ENCODE measurements at places on chromosomes 5 and 9. TPM values are rescaled to one million over a fixed set of nuclear protein-coding genes. Genes with fewer than 3 reads are reported as not detected.

The ZNF300 gene
- 5.0 TPM for total RNA-seq

The ZDHHC11 gene
- total RNA-seq, result 23.2 TPM

The RHOBTB3 gene
- total RNA-seq, result 38.6 TPM

The EQTN gene
- total RNA-seq, result 0.32 TPM

The SH3RF2 gene
- 106 TPM for total RNA-seq

The PCDHGB3 gene
- 3.0 TPM for total RNA-seq

The ITGA2 gene
- total RNA-seq, result 13.0 TPM

The SLC6A19 gene
- total RNA-seq, result 179 TPM

The CFAP157 gene
- total RNA-seq, result 1.4 TPM

The PCDHA12 gene
- total RNA-seq, result 10.0 TPM

DNA sequence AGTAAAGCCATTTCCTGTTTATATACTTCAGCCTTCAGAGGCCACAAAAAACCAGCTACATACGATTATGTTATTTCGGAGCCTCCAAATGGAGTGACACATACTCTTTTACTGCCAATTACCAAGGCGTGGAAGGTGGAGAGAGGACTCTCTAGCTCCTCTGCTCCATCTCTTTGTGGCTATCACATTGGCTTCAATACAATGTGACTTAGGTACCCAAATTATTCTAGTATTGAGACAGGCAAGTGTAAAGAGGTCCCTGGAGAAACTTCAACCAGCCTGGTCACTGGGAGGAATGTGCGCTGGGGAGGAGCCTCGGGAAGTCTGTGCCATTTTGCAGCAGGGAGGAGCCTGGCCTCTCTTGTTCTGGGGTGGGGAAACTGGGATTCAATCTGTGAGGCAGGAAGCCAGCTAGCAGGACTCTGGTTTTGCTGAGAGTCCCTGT is 85.8 kb upstream of the TAS2R1 start:
- no peak for DNase-seq

- DNase-seq, result no peak
Observed at GRCh38 chr5:32264957-32265572, 47.7 kb downstream of the MTMR12 start.

DNA sequence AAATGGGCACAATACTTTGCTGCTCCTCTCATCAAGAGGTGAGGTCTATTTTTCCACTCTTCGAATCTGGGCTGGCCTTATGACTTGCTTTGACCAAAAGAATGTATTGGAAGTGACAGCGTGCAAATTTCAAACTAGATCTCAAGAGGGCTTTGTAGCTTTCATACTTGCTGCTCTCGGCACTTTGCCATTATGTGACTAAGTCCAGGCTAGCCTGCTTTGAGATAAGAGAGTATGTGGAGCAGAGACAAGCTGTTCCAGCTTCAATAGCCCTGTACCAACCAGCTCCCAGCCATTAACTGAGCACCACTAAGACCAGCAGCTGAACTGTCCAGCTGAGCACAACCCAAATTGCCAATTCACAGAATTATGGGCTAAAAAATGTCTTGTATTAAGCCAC is 124.6 kb downstream of the ACER2 start:
- no peak for DNase-seq

GRCh38 chr5:154193283-154193682 is 2.8 kb downstream of the GALNT10 start:
- DNase-seq, result no peak

- no peak for DNase-seq
Observed at GRCh38 chr5:174733836-174734235, 9.5 kb downstream of the MSX2 start.

- DNase-seq, result no peak
Observed at GRCh38 chr5:61055434-61056006, 106.7 kb downstream of the SMIM15 start.

DNA sequence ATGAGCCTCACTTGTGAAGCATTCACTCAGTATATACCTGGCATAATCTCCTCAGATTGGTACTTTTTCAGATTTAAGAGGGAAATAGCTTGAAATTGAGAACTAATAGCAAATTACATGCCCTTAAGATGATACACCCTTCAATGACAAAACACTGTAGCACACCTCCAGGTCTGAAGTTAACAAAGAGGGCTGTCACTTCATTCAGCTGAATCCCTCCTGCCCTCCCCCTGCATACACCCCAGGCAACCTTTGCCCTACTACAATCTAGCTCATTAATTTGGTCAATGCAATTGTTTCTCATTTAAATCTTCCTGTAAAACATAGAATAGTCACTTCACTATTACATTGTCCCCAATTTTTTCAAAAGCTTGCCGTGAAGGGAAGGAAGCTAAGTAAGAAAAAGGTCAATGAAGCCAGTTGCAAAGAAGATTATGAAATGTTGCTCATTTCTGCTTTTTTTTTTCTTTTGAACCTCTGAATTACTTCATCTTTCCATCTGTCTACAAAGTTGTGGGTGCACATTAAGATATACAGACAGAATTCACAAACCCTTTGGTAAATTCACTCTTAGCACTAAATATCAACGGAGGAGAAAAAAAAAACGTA is 294.8 kb upstream of the PTGER4 start:
- DNase-seq, result no peak

- no peak for DNase-seq
Observed at GRCh38 chr5:141795421-141795820, 82.8 kb downstream of the PCDH1 start.

DNA sequence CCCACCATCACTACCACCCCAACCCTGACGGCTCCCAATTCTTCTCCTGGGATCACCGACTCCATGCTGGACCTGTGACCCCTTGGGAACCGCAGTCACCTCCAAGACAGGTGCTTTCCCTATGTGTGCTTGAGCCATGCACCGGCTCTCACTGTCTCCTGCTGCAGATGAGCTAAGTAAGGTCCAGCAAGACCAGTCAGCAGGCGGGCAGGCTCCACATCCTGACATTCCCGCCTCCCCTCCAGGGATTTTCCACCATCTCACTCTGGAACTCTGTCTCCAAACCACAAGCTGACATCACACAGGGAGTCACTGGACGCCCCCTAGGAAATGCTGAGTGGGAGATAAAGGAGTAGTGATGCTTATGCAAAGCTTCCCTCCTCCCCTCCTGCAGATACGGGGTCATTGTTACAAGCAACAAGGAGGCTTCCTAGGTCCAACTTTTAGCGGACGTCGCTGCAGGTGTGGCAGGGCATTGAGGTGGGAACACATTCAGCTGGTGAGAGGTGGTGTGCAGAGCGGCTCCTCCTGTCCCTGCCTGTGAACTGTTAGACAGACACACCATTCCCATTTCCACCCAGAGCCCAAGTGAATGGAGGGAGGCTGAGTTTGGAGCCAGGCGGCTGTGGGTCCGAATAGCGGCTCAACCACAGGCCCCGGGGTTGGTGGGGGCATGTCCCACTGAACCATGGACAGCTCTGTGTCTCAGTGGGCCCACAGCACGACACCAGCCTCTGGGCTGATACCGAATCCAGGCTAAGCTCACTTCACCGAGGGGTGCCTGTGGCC is 129.2 kb upstream of the PHYKPL start:
- DNase-seq, result no peak

DNA sequence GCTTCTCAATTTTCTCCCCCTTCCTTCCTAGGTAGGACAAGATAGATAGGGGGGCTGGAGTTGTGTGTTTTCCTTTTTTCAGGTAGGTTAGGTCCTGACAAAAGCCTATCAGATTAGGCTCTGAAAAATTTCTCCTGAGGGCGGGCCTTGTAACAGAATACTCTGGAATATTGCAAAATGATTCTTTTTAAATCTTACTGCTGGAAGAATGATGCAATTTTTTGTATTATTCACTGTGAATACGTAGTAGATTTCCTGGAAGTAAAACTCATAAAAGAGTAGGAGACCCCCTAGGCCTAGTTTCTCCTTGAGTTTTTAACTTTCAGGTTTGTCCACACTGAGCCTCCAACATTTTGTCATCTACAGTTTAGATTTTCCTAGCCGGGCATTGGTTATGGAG is 1701.8 kb downstream of the EFNA5 start:
- no peak for DNase-seq

DNA sequence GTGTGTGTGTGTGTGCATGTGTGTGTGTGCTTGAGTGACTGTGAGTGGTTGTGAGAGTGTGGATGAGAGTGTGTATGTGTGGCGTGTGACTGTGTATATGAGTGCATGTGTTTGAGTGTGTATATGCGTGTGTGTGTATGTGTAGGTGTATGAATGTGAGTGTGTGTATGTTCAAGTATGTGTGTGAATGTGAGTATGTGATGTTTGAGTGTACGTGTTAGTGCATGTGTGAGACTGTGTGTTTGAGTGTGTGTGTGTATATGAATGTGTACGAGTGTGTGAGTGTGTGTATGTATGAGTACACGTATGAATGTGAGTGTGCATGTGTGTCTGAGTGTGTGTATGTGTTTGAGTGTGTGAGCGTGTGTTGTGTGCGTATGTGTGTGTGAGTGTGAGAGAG is 47.8 kb downstream of the KCNIP1 start:
- no peak for DNase-seq

DNA sequence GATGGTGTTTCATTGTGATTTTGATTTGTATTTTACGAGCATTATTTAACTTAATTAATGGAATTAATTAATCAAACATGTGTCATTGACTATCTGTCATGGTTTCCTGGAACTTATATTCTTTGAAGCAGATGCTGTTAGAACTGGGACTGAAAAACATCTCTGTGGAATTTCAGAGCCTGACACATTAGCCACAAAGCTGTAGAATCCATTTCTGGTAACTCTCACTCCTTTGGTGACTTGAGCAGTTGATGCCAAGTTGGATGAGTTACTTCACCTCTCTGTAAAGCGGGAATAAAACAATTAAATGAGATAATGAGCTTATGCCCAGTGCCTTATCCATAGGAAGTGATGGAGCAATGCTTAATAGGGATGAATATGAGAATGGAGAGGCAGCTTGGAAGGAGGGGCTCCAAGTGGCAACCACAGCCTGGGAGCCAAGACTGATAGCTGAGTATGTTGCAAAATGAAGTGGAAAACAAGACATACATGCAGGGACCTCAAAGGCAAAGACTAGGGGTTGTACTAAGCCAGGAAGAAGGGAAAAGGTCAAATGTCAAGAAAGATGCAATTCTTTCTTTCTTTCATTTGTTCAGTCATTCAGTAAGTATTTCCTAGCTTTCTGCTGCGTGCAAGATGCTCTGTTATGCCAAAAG is 23.1 kb upstream of the ADRA1B start:
- DNase-seq, result no peak

DNA sequence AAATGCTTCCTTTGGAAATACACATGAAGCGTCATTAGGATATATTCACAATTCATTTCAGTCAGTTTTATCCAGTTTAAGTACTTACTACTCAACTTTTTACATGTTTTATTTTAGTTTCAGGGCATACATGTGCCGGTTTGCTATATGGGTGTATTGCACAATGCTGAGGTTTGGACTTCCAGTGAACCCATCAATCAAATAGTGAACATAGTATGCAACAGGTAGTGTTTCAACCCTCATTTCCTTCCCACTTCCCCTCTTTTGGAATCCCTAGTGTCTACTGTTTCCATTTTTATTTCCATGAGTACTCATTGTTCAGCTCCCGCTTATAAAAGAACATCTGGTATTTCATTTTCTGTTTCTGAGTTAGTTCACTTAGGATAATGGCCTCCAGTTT is 74.7 kb downstream of the TMEM161B start:
- no peak for DNase-seq

GRCh38 chr9:112046181-112046580 is 128.9 kb downstream of the SUSD1 start:
- DNase-seq, result no peak

DNA sequence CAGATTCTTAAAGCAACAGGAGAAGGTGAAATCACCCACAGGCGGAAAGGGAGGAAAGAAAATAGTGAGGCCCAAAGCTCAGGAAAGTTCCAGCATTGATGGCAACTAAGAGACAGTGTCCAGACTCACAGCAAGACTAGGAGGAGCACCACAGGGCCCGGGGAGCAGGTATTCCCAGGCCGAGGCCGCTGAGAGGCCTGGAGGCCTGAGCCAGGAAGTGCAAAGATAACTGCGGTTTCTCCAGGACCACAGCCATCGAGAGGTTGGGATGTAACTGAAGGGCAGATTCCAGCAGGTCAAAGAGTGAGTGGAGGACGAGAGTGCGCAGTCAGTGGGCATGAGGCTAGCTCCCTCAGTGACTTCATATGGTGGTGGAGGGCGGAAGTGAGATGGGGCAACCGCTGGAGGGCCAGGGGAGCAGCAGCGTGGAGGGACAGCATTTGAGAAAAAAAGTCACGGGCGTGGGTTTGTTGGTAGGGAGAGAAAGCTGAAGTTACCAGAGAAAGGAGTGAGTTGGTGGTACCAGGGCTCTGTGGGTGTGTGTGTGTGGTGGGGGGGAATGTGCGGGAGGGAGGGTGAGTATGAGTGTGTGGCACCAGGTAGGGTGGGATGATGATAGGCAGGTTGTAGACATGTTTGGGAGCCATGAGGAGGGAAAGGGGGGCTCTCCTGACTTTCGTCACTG is 89.7 kb downstream of the PSD2 start:
- no peak for DNase-seq

DNA sequence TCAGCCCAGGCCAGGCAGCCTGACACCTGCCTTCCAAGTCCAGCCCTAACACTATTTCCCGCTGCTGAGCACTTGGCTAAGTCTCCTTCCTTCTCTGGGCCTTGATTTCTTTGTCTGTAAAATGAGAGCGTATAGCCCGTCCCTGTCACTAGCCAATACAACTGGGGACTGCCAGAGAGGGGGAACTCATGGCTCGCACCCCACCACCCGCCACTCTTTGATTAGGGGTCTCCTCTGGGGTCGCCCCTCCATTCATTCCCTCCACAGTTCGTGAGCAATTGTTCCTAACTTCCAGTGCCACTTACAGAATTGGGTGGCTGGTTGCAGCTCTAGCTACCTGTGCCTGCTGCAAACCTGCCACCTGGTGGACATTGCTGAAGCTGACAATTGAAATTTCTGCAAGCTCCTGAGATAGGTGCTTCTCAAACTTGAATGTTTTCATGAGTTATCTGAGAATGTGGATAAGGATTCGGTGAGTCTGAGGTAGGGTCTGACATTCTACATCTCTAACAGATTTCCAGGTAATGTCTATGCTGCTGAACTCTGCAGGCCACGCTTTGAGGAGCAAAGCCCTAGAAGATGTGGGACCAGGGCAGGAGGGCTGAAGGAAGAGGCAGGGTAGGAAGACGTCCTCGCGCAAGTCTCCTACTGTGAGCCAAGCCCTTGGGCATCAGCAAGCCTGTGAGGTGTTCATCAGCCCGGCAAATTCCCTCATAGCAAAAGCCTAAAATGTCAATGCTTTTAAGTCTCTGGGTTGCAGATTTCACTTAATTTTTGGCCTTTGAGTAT is 13.3 kb upstream of the RECK start:
- peak; percentile 68 for DNase-seq

DNA sequence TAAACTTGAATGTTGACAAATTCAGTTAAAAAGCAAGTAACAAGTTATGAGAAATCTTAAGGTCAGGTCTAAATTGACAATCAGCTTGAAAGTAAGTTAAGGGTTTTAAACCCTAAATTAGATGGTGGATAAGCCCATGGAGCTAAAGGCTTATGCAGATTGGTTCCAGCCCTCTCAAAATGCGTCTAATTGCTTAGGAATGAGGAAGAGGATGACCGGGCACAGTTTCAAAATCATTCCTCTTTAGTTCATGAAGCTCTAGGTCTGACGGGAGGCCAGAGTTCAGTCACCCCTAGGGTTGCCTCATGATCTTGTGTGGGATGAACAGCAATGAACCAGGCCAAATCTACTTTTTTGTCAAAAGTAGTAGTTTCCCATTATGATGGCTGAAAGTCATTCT is 75.4 kb downstream of the SLC38A9 start:
- DNase-seq, result peak; percentile 45

- DNase-seq, result no peak
Observed at GRCh38 chr9:97744710-97745708, 47.9 kb upstream of the XPA start.

GRCh38 chr9:75471549-75472114 is 383.3 kb downstream of the OSTF1 start:
- no peak for DNase-seq

Data from mucosa of gallbladder (tissue), 1 donor.